ENCODE measurements at places on chromosomes 6 and 20.

- no peak for DNase-seq
Observed at GRCh38 chr20:58011106-58011946, 217.1 kb downstream of the ANKRD60 start.

DNA sequence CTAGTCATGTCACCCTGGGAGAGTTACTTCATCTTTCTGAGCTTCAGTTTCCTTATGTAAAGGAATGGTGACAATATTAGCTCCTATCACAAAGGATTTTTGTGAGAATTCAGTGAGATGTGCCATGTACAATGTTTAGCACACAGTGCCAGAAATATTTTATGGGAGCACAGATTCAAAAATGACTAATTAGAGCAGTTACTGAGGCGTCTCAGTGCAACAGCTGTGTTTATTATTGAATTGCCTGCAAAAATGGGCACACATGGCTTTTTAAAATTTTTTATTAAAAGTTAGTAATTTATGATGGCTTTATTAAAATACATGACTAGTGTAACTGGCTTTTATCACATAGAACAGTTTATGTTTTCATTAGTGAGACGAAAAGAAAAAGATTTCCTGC is 134.3 kb upstream of the AHI1 start:
- DNase-seq = no peak

- DNase-seq = no peak
Observed at GRCh38 chr20:32564921-32565734, 20.0 kb downstream of the NOL4L start.

- DNase-seq = no peak
Observed at GRCh38 chr6:107787589-107787960, 36.5 kb downstream of the SCML4 start.

All from GM04504 (cell line).